Umbilical cord (tissue), 2 donors: ENCODE measurements at places on chromosomes 6 and 20. TPM values are rescaled to one million over a fixed set of nuclear protein-coding genes. Genes with fewer than 3 reads are reported as not detected.
A peak's percentile ranks its signal among the peaks of the same experiment; 100 is the strongest.

The HLA-DOA gene
- 0.72 TPM for total RNA-seq

DNA sequence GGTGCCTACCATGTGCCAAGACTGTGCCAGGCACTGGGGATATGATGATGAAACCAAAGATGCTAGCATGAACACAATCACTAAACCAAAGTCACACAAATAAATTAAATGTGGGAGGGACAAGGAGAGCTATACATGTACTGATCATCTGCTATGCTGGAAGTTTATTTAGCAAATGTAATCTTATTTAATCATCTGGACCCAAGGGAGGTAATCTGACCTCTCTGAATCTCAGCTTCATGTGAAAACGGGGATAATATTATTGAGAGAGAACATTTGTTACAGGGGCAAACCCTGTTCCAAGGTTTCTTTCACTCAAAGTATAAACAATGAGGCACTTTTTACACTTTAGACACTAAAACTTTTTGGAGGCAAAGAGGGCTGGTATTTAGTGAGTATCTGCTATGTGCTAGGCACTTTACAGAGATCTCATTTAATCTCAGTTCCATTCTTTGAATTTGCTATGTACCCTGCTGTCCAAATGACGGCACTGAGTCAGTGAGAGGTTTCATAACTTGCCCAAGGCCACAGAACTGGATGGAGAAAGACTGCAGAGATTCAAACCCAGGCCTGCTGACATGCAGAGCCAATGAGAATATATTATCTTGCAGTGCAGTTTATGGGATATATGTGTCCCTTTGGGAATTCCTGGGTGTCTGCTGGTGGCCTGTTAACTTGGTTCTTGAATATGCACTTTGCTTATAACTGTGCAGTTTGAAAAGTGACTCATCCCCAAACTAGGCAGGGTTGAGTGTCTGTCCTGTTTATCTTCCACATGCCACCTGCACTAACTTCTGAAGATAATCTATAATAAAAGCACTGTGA lies 3.3 kb upstream of the ASXL1 start:
- DNase-seq: no peak

- no peak for DNase-seq
Observed at GRCh38 chr6:53939830-53940229, 145.0 kb downstream of the LRRC1 start.

- DNase-seq: no peak
Observed at GRCh38 chr20:32141465-32141980, 32.0 kb downstream of the TM9SF4 start.

- peak; percentile 63 for DNase-seq
Observed at GRCh38 chr20:51372176-51372803, 170.2 kb downstream of the NFATC2 start.
